Epithelial cell of esophagus (primary cell): ENCODE measurements at places on chromosomes 5 and 9.

DNA sequence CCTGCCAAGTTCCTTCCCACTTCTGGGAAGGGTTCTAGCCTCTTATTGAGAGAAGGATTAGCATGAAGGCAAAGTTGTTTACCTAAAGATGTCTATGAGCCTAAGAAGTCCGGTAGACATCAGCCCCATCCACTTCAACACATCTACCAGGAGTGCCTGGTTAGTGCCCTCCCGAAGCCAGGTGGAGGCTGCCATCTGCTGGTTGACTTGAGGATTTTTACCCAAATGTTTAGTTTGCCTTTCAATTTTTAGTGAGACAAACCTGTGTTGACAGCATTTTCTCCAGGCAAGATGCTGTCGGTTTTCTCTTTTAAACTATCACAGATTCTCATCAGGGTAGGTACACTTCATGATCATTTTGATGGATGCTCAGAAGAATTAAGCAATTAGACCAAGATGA is 83.6 kb upstream of the TNFSF8 start:
- DNase-seq = peak; percentile 81

GRCh38 chr9:83111169-83111568 is 48.2 kb upstream of the RASEF start:
- DNase-seq = no peak

DNA sequence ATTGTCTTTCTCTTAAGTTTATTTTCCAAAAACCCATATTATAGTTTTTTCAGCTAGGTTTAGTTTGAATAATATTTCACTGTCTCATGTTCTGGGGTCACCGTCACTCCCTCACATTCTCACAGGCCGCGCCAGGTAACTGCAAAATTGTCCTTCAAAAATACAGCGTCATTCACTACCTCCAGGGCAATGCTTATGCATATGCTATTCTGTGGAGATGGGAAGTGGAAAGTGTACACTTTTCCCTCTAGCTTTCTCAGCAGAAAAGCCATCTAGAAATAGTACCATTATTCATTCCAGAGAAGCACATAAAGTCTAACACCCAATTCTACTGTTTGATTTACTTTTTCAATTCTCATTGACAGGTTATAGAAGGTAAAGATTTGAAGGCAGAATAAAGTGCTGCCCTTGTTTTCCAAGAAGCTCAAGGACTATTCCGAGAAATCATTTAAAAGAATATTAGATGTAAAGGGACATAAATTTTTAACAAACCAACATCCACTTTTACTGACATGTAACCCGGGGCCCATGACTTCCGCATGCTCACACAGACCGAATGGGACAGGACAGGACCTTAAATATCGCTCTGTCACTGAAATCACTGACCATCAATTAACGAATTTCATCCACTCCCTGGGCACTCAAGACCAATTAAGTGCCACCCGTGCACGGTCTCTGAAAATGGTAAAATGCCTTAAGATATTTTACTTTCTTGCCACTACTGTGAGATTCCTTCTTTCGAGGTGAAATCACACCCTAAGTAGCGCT is 720 bp downstream of the NUDT12 start:
- peak; percentile 26 for DNase-seq

- no peak for DNase-seq
These were observed 122.9 kb downstream of the KDM4C start for GRCh38 chr9:6880626-6881025.

DNA sequence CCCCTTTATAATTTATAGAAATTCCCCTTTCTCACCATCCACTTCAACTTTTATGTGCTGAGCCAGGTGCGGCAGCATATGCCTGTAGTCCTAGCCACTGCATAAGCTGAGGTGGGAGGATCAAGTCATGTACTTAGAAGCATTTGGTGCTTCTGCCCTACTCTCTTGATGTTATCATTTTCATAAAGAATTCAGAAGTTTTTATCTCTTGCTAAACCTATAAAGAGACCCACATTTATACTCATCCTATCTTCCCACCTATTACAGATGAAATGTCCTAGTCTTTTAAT is 18.5 kb downstream of the HMMR start:
- DNase-seq = no peak

DNA sequence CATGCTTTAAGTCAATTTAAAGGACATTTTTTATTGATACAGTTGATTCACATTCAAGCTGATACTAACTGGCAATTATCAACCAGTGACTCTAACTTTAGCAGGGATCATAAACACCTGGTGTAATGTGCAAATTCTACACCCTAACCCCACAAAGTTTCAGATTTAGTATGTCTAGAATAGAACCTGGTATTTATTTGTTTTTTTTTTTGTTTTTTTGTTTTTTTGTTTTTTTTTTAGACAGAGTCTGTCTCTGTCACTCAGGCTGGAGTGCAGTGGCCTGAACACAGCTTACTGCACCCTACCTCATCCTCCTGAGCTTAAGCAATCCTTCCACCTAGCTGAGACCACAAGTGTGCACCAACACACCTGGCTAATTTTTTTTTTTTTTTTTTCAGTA is 311.2 kb upstream of the SEMA6A start:
- DNase-seq = no peak

DNA sequence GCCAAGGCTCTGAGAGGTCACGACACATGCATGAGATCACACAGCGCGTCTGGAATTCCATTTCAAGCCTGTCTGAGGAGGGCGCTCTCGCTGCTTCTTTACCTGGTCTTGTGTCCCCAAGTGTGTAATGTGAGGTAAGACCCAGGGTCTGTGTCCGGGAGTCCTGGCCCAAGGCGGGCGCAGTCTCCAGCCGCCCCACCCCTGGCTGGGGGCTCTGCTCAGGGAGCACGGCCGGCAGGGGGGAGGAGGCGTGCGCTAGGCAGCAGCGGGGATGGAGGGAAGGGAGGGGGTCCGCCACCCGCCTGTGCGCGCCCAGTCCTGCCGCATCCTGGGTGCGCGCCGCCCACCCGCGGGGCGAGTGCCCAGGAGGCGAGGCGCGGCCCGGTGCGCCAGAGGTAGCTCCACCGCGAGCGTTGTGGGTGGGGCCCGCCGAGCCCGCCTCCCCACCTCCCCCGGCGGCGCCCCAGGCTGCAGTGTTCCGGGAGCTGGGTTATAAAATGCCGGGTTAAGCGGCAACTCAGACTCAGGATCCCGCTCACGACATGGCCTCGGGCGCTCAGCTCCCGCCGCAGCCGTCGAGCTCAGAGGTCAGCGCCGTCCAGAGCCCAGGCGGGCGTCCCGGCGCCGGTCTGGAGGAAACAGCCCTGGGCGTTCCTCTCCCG is at the start of gene CCNI2:
CCNI2 (plus strand) TSS at position 473 of the 662 bp plus-strand sequence; CDS start at position 543, 70 bp downstream.
- DNase-seq = peak; percentile 62

DNA sequence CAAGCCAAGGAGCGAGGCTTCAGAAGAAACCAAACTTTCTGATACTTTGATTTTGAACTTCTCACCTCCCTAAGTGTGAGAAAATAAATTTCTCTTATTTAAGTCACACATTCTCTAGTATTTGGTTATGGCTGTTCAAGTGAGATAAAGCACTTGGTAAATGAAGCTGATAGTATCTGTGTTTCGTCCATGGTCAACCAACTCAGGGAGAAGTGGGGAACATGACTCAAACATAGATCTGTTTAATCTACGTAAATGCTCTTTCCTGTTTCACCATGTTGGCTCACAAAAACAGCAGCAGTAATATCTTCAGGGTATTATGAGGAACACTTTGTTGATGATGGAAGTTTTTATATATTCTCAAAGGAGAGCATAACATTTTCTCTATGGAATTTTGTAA is 2167.2 kb upstream of the C9orf72 start:
- DNase-seq = no peak

DNA sequence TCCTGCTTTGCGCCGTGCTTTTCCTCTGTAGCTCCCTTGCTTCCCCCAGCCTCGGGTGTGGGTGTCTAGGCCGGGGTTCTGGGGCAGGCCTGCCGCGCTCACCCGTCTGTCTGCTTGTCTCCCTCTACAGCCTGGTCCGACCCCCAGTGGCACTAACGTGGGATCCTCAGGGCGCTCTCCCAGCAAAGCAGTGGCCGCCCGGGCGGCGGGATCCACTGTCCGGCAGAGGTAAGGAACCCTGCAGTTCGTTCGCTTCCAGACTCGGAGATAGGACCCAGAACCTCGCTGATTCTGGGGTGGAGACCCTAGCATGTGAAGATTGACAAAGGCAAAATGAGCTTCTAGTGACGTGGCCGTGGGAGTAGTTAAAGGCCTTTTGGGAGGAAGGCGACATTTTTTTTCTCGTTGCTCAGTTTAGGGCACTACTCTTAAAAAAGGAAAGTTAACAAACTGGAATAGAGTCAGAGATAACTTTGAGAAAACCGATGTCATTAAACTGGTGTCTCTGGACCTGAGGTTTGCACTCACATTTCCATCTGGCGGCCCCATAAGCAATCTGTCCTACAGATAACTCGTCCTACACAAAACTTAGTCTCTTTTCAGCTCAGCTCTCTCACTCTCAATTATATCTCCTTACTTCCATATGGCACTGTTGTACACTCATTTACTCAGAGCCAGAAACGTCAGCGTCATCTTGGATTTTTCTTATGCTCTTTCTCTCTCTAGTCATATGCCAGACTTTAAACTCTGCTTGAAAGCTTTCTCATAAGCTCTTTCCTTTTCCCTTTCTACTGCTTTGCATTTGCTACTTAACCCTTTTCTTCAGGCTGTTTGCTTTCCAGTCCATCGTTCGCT is 561 bp downstream of the SEC61B start:
- DNase-seq = peak; percentile 13

GRCh38 chr5:51391175-51391574 is 7.9 kb downstream of the ISL1 start:
- no peak for DNase-seq

DNA sequence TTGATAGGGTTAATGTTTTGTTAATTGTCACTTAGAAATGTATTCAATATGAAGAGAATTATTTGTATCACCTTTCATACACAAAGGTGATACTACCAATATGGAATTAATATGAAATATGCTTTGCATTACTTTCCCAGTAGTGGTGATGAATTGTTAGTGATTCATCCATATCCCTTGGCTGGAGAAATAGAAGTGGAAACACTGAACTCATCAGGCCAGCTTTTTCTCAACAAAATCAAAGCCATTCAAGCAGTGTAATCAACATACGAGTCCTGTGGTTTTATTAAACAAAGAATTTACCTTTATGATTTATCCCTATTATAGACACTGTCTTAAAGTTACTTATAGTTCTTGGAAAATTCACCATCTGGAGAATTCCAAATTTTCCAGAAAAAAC is 264.0 kb upstream of the MEF2C start:
- peak; percentile 50 for DNase-seq

DNA sequence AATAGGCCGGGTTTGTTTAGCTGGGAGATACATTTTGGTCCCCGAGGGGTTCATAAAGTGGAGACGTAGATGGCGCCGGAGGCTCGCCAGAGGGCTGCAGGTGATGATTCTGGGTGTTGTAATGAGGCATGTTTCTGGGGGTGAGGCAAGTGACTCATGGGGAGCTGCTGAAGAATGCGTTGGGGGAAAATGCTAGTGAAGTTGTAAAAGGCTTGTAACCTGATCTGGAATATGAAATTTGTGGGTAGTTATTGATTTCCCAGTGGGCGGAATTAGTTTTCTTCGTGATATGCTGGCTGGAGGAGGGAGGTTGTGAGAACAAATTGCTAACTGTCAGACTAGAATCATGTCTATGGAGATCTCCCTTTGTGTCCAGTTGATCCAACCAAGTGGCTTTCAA is 158.3 kb downstream of the DOCK2 start:
- no peak for DNase-seq

DNA sequence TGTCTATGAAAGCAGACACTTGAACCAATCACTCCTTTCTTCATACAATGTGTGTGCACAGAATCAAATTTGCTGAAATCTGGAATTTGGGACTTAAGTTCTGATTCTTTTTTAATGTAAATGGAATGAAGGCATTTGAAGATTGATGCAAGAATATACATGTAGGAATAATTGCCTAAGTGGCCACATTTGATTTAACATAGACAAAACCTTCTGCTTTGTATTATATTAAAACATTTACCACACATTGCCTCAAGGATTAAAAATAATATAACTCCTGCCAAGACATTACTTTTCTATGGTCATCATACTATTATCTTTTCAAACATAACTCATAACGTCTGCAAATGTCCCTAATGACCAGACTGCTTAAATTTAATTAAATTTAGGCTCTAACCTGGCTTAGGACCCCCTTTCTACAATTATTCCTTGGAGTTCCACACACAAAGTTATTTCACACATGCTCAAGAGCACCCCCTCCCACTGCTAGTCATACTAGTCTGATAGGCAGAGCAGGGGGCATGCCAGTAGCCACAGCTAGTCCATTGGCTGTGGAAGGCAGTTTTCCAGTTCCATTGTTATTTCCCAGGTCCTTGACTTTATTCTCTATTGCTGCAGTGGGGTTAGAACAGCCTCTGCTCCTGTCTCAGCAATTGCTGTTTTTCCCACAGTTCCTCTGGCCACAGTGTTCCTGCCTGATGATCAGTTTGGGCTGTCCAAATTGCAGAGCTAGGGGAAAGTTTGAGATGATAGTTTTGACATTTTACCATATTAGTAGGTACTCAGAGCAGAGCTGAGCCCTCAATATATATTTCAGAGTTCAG is 360.6 kb upstream of the GRAMD2B start:
- no peak for DNase-seq

DNA sequence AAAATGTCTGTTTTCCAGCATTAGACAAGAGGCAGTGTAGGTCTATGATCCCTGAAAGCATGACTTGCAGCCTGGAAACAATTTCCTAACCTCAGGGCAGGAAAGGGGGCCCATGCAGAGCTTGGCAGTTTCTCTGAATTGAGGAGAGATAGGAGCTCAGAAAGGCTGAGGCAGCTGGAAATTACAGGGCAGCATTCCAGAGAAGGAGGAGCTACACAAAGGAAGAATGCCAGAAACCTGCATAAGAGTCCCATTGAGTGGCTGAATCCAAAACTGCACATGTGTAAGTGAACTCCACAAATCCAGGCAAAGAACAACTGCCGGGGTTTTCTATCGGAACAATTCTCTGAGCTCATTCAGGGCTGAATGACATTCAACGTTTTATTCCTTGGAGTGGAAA is 346.8 kb downstream of the PIK3R1 start:
- peak; percentile 34 for DNase-seq

GRCh38 chr5:1878050-1878849 is 4.5 kb downstream of the IRX4 start:
- no peak for DNase-seq
